ENCODE measurements at places on chromosomes 4 and X.

DNA sequence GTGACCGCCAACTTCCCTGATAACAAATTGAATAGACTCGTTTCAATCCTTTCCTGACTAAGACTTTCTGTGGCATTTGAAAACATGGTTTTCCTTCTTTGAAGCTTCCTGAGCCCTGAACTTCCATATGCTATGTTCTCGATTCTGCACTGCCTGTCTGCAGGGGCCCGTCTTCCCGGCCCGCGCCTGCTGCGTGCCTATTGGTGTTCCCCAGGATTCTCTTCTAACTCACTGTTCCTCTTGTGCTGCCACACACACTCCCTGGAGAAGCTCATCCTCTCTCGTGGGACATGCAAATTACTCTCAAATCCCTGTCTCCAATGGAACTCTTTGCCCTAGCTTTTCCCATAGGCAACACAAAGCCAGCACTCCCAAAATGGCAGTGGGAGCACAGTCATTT lies 262.9 kb upstream of the GATB start:
- DNase-seq: no peak

DNA sequence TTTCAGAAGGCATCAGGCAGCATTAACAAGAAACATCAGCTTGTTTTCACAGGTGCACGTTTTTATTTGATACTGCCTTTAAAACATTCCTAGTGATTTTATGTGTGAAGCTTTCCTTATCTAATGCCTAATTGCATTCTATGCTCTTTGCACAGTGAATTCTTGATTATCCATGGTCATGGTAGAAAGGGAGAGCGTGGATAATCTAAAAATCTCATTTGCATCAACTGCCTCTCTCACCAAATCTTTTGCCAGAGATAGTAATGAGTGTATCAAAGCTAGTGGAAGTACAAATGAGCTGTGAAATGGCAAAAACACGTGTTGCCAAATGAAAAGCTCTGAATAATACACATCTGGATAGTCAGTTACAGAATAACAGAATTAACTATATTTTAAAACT lies 170.5 kb downstream of the NAA11 start:
- no peak for DNase-seq

DNA sequence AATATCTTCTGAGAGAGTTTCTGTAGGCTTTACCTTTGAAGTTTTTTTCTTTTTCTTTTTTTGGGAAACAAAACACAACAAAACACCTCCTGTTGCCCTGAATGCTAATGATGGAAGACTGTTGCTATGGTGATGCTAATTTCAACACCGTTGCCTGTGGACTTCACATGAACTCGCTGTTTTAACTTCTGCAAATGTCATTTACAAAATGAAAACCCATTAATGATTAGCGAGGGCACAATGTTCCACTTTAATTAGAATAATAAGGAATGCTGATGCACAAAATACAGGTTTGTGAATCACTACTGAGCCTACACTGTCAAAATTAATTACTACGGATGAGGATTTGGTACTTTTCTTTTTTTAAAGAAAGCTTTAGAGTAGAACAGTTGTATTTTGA lies 227.1 kb upstream of the FTHL17 start:
- no peak for DNase-seq

- no peak for DNase-seq
Observed at GRCh38 chr4:54695788-54696187, 38.0 kb downstream of the KIT start.

- DNase-seq: no peak
Observed at GRCh38 chr4:135244056-135244455, 1042.5 kb upstream of the PABPC4L start.

DNA sequence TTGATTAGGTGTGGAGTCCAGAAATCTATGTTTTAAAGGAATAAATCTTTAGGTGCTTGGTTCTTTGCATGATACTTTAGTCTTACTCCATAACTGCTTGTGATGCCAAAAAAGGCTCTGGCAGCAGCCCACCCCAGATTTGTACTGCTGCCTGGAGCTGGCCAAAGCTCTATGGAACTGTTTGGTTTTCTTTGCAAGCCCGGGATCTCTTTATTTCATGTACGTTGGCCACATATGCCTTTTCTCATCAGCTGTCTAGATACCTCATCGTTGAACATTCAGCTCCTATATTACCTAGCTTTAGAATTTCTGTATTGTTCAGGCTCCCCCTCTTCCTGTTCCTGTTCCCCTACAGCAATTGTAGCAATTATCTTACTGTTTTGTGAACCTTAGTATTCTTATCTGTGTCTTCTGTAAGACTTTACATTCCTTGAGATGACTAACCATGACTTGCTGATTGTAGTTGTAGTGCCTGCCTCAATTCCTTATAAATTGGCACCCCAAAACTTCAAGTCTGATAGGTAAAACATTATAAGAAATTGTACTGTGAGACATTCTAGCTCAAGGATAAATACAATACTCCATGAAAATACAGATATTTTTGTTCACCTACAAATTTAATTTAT lies 199.4 kb upstream of the GPRIN3 start:
- no peak for DNase-seq

- DNase-seq: no peak
Observed at GRCh38 chrX:133789829-133790228, 195.6 kb downstream of the GPC3 start.

- DNase-seq: no peak
Observed at GRCh38 chrX:23311731-23312130, 22.9 kb upstream of the PTCHD1 start.

GRCh38 chr4:58669783-58670182 lies 1559.6 kb upstream of the IGFBP7 start:
- no peak for DNase-seq

DNA sequence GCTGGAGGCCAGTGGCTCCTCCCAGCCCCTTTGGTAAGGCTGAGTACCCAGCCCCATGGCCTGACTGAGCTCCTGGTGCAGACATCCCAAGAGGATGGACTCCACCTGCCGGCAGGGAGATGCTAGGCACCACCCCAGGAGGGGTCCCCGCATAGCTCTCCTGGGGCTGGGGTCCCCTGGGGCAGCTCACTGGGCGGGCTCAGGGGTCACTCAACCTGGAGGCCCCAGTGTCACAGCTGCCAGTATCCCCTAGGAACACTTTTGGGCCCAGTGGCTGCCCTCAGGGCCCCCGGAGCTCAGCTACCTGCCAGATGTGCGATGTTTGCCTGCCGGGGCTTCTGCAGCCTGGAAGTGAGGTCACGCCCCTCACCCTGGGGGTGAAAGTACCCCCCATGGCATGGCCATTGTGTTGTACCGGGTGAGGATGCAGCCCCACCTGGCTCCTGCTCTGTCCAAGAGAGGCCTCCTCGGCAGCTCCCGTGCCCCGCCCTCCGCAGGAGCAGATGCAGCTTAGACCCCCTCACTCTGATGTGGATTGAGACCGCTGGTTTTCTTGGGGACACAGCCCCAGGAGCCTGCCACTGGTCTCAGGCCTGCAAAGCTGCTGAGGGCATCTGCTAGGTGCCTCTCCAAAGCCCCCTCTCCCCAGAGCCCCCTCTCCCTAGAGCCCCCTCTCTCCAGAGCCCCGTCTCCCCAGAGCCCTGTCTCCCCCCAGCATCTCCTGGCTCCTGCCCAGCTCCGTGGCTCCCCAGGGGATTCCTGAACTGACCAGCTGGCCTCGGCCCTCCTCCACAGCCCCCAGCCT lies 6.7 kb upstream of the HGFAC start:
- DNase-seq: no peak
